ENCODE measurements at places on chromosomes 11 and 22.

DNA sequence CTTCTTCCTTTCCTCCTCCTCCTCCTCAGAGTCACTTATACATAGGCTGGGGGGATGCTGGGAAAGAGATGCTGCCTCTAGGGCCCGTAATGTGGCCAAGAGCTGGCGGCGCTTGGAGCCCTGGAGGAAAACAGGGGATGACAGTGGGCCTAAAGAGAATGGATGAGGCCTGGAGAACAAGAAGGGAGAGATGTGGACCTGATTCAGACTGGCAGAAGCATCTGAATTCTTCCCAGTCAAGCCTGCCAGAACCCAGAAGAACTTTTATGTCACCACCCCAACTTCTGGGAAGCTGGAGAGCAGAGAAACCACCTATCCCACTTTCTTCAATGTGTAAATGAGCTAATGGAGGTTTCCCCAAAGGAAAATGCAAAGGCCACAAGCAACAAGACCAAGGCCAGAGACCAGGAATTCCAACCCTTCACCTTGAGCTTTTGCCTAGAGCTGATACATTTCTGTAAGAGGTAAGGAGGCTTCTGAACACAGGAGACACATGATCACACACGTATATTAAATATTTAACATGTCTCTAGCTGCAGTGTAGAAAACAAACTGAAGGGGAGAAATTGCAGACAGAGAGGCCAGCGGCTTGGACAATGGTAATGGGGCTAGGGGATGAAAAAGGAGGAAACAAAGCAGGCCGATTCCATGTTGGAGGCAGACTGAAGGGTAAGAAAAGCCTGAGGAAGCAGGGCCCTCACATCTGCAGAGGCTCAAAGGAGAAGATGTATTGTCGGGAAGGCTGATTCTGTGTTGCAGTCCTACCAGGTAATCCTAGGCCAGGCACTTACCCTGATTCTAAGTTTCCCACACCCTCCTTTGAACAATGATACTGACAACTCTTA, 1.1 kb downstream of the RRP8 start:
- no peak for DNase-seq

- DNase-seq = no peak
Measured at GRCh38 chr11:134445601-134446325, 33.7 kb upstream of the B3GAT1 start.

DNA sequence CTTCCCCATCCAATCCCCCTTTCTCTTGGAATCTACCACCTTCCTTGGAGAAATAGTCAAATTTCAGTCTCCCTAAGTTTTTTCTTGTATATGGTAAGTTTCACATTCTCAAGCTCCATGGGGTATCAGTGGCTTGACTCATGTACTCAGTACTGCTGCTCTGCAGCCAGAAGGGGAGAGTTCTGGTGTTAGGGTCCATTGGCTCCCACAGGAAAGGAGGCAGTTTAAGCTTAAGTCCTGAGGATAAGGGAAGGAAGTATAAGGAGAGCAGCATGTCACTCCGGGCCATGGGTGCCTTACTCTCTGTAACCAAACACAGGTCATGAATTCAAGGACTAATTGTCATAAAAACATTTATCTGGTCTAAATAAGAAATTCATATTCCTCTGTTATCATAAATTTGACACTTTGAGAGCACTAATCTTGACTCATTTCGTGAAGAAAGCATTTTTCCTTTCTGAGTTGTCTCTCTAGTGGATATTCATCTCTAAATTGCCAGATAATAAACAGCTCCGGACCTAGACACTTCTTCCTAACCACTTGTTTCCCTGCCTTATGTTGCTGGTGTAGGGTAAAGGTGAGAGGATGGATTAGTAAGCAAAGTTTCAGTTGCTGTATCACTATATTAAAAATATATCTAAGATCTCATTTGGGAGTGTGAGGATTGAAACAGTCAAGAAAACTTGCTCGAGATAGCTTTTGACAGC, 20.1 kb upstream of the SORL1 start:
- DNase-seq = no peak

DNA sequence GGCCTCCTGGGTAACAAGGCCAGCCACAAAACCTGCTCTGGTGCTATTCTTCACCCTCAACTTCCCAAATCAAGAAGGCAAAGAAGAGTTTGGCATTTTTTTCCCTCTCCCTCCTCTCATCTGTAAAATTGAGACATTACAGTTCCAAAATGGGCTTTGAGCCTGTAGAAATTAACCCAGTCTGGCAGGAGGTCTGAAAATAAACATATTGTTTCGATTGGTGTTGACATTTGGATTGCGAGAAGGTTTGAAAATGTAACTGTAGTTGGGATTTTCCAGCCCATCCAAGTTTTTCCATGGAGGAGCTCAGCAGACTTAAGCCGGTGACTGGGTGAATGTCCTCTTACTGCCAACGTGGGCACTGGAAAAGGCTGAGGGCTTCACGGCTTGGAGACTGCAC, 35.0 kb upstream of the ALX4 start:
- DNase-seq = no peak

DNA sequence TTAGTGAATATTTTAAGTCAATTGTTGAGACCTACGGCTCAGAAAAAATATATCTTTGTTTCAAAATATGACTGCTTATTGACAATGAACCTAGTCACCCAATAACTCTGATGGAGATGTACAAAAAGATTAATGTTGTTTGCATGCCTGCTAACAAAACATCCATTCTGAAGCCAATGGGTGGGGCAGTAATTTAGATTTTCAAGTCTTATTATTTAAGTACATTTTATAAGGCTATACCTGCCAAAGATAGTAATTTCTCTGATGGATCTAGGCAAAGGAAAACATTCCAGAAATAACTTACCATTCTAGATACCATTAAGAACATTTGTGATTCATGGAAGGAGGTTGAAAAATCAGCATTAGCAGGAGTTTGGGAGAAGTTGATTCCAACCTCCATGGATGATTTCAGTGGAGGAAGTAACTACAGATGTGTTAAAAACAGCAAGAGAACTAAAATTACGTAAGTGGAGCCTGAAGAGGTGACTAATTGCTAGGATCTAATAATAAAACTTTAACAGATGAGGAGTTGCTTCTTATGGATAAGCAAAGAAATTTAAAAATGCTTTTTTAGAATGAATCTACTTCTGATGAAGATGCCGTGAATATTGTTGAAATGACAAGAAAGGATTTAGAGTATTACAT, 26.4 kb upstream of the OR8D2 start:
- DNase-seq = no peak

DNA sequence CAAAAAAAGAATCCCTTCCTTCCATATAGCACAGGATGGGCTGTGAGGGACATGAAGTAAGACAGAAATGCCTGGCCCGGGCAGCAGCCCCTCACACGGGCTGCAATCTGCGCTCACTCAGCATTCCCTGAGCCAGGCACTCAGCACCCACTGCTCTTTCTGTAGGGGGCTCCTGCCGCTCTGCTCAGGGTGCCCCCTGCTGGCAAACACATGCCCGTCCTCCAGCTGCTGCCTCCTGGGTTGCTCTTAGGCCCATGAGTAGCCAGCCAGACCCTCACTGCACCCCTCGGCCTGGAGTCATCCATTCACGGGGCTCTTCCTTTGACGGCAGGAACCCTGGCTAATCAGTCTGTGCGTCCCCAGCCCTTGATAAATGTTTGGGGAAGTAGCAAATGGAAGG, 6.9 kb downstream of the MCAT start:
- no peak for DNase-seq

- DNase-seq = no peak
Measured at GRCh38 chr22:29511126-29511862, 31.3 kb downstream of the NEFH start.

GRCh38 chr11:92948116-92948515, 21.3 kb upstream of the MTNR1B start:
- no peak for DNase-seq

DNA sequence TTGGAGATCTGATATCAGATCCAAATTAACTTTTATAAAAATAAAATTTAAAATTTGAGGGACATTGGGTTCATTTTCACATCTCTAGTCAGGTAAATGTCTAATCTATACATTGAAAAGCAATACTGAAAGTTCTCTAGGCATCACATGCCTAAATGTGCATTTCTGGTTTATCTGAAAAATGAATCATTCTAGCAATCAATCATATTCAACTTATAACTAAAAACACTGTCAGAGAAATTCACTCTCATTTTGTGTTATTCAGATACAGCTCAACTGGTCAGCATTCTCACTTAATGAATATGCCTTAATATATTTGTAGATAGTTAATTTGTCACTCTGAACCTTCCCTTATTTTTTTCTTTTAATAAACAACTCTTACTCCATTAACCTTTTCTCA, 243.2 kb downstream of the CASP12 start:
- no peak for DNase-seq

DNA sequence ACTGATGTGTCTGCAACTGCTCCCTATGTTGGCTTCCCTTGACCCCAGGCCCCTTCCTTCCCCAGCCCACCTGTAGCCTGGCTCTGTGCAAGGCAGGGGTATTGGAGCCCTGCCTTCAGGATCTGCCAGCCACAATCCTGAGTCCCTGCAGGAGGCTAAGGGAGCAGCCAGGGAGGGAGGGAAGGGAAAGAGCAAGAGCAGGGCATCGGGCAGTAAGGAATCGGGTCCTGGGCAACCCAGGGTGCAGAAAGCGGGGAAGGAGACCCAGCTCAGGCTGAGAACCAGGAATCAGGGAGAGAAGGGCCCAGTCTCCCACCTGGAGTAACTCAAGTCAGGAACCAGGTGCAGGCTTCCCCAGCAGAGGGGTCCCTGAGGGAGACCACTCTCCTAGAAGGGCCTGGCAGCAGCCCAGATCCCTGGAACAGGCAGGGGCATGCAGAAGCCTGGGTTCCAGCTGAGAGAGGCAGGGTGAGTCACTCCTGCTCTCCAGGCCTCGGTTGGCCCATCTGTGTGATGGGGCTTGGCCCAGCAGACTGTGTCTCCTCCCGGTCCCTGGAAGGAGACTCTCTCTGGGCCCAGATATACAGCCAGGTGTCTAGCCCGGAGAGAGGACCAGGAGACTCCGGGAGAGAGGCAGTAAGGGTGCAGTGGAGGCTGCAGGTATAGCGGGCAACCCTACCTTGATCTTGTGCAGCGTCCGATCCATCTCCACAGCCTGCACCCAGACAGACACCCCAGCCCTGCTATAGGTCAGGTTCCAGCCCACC, 13.4 kb downstream of the STARD10 start:
- no peak for DNase-seq

- no peak for DNase-seq
Measured at GRCh38 chr11:22539821-22540256, 85.8 kb downstream of the FANCF start.

- DNase-seq = no peak
Measured at GRCh38 chr22:22474733-22475132, 33.8 kb downstream of the ZNF280B start.

DNA sequence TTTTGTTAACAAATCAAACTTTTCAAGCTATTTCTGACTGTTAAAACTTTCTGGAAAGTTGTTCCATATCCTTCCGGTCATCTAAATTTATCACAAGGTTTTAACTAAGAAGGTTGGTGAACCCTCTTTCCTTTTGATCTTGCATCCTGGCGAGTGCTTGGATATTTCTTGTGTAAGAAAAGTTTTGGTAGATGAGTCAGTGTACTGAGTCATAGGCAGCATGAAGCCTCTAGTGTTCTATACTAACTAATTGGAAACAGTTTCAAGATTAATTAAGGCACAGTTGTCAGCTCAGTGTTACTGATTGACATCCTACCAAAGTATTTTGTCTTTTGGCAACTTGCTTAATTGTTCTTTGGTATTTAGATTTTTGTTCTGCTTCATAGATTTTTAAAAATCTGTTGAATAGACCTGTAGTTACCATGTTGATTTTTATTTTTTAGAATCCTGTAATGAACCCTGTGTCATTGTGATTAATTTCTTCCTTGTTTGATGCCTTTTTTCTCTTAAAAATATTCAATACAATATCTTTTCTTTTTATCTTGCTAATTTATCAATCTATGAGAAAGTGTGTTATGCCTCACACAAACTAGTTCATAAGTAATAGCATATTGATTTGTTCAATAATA, 38.0 kb downstream of the METTL15 start:
- no peak for DNase-seq

DNA sequence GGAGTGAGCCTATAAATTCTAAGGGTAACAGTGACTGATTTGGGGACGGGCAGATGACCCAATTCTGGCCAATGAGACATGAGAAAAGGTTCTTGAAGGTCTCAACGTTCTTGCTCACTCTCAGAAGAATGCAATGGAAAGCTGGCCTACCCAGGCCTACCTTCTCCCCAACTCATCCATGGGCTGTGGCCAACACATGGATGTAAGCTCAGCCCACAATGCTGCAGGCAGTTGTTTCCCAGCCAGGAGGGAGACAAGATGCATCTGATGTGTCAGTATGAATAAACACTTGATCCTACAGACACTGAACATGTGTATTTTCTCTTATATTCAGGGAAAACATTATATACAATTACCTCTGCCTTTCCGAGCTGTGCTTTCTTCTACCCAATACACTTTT, 24.4 kb downstream of the PI4KA start:
- DNase-seq = no peak

- DNase-seq = no peak
Measured at GRCh38 chr22:17838180-17838865, 64.1 kb upstream of the BID start.

- no peak for DNase-seq
Measured at GRCh38 chr11:79438631-79439409, 2.0 kb downstream of the TENM4 start.

DNA sequence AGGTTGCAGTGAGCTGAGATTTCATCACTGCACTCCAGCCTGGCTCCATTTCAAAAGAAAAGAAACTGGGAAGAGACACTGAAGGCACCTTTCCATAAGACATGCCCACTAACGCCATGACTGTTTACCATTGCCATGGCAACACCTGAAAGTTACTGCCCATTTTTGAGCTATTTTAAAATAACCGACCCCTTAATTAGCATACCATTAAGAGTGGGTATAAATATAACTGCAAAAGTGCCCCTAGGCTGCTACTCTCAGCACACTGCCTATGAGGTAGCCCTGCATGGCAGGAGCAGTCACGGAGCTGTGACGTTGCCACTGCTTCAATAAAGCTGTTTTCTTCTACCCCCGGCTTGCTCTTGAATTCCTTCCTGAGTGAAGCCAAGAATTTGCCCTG, 9.9 kb upstream of the RNASEH2C start:
- DNase-seq = no peak

- DNase-seq = no peak
Measured at GRCh38 chr22:19213442-19214077, 35.0 kb upstream of the SLC25A1 start.

- DNase-seq = no peak
Measured at GRCh38 chr22:39123751-39124581, 26.9 kb downstream of the APOBEC3H start.

DNA sequence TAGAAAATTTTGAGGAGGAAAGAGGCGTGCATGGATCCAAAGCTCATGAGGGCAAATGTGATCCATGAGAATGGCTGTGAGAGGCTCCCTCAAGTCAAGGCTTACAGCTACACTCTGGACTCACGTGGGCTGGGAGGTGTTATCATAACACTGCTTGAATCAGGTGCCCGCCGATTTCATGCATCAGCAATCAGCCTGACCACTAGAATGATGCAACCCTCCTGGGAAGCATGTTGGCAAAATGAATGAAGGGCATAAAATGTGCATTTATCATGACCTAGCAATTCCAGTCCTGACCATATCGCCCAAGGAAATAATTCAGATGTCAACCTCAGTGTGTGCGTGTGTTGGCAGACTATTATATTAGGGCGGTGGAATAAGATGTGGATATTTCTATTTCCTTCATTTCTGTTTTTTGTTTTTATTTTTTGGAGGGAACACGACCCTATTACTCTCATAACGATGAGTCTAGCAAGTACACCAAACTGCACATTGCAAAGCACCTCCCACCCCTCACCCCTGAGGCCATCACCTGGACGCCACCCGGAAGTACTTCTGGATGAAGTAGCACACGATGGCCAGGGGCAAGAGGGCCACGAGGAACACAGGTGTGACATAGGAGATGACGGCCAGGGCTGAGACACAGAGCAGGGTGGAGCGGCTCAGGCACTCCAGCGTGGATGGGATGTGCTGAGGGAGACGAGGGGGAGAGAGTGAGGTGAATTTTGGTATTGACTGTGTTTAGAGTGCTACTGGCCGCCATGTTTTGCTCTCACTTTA, 15.7 kb upstream of the KCNJ11 start:
- no peak for DNase-seq

Measured in stimulated activated CD8-positive, alpha-beta memory T cell treated with anti-CD3 and anti-CD28 coated beads, Interleukin-2, amount 100 ng/mL, for 1 hour (primary cell).